ENCODE measurements at places on chromosomes 1 and 21.

GRCh38 chr1:207892764-207893163, 18.2 kb downstream of the CD34 start:
- DNase-seq = no peak

DNA sequence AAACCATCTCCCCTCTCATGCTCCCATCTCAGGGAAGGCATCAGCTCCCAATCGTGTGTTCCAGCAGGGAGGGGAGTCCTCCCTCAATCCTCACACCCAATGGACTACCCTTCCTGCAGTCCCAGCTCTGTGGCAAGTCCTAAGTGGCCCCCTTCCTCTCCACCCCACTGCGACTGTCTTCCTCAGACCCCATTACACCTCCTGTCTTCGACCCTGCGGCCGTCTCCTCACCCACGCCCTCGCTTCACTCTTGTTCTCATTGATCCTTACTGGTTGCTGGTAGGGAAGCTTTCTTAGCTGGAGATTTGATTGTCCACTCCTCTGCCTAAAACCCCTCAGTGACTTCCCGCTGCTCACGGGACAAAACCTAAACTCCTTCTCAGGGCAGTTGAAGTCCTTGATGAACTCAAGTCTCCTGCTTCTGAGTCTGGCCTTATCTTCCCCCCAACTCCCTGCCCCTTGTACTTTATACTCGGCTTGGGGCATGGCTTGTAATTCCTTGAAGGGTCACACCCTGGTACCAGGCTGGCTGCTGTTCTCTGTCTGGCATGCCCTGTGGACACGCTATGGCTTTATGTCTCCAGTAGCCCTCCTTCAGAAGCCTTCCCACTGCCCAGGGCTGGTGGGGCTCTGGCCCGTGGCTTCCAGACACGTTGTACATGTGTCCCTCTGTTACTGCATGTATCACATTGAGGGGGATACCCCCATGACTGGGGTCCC, 2.3 kb upstream of the EPS8L3 start:
- no peak for DNase-seq

GRCh38 chr1:240663169-240663879, 51.4 kb upstream of the GREM2 start:
- no peak for DNase-seq

GRCh38 chr1:247295274-247295684, 36.4 kb downstream of the ZNF496 start:
- no peak for DNase-seq

GRCh38 chr21:42313501-42313969, 1.7 kb downstream of the TFF3 start:
- no peak for DNase-seq

DNA sequence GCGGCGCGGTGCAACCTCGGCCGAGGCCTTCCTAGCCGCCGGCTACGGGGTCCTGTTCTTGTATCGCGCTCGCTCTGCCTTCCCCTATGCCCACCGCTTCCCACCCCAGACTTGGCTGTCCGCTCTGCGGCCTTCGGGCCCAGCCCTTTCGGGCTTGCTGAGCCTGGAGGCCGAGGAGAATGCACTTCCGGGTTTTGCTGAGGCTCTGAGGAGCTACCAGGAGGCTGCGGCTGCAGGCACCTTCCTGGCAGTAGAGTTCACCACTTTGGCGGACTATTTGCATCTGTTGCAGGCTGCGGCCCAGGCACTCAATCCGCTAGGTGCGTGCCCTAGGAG, 379 bp downstream of the PPCS start:
- DNase-seq = no peak

All from anterior cingulate cortex (tissue), 58 donors.